Mesothelial cell of epicardium (in vitro differentiated cells): ENCODE measurements at places on chromosomes 12 and 14.
A peak's percentile ranks its signal among the peaks of the same experiment; 100 is the strongest.

GRCh38 chr12:110102255-110102654 lies 21.9 kb upstream of the IFT81 start:
- H3K36me3 ChIP-seq = no peaks in the 10 kb centered on the region
- H3K27ac ChIP-seq = no peak overlapping the region
- H3K27me3 ChIP-seq = no peaks in the 10 kb centered on the region
- DNase-seq = no peak

DNA sequence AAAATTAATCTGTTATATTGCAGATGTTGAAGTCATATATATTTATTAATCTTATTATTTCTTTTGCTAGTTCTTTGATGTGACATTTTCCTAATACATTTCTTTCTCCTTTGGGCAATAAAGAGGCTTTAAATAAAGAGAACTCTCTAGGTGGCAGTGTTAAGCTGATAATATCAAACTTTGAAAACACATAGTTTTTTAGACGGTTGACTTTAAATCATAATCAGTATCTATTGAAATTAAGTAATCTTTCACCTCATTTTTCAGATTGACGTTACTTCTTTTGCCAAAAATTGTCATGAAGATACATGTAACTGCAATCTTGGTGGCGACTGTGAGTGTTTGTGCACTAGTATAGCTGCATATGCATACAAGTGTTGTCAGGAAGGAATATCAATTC lies 130.8 kb upstream of the PTPRQ start:
- no peak for DNase-seq
- H3K27ac ChIP-seq = no peak overlapping the region
- H3K4me1 ChIP-seq = peaks cover 22% of the 10 kb centered on the region
- peaks cover 5% of the 10 kb centered on the region for H3K27me3 ChIP-seq
- no peak overlapping the region for H3K4me3 ChIP-seq
- H3K36me3 ChIP-seq = no peaks in the 10 kb centered on the region

- H3K36me3 ChIP-seq = no peaks in the 10 kb centered on the region
- DNase-seq = no peak
- no peak overlapping the region for H3K4me3 ChIP-seq
- peaks cover 8% of the 10 kb centered on the region for H3K4me1 ChIP-seq
- no peaks in the 10 kb centered on the region for H3K27me3 ChIP-seq
- H3K27ac ChIP-seq = no peak overlapping the region
These were observed 858.2 kb downstream of the VRK1 start for GRCh38 chr14:97655169-97655948.

DNA sequence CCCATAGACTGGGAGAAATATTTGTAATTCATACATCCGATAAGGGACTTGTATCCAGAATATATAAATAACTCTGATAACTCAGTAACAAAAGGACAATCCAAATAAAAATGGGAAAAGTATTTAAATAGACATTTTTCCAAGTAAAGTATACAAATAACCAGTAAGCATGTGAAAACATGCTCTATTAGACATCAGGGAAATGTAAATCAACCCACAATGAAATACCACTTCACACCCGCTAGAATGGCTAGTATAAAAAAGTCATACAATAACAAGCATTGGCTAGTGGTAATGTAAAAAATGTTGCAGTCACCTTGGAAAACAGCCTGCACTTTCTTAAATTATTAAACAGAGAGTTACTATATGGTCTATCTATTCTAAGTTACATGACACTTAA lies 650.7 kb downstream of the C12orf50 start:
- H3K4me3 ChIP-seq = no peak overlapping the region
- H3K27me3 ChIP-seq = no peaks in the 10 kb centered on the region
- DNase-seq = no peak
- H3K27ac ChIP-seq = no peak overlapping the region
- H3K36me3 ChIP-seq = peaks cover 7% of the 10 kb centered on the region

DNA sequence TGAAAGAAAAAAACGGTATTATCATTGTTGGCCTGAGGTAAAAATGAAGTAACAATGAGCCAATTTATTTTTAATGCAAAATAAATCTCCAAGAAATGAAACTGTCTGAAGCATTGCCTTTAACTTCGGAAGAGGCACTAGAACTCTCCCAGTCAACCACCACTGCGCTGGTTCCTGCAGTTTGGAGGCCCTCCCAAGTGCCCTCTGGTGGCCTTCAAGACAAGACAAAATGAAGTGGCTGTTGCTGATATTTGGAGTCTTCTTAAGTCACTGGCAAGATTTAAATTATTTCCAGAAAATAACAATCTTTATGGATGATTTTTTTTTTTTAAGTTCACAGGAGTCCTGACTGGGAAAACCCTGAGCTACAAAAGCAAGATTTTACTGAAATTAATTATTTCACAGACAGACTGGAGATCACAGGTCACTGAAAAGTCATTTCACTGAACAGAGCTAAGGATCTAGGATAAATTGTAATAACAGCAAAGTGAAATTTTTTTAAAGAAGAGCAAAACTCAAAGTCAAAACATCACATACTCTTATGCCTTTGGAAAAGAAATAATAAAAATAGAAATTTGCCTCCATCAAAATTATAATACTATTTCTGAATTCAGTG lies 58.2 kb downstream of the DICER1 start:
- peaks cover 33% of the 10 kb centered on the region for H3K36me3 ChIP-seq
- peaks cover 40% of the 10 kb centered on the region for H3K4me1 ChIP-seq
- peak; percentile 50 for DNase-seq
- no peaks in the 10 kb centered on the region for H3K27me3 ChIP-seq
- peak overlapping the region; percentile 70 for H3K27ac ChIP-seq

GRCh38 chr12:14903386-14904098 lies 17.9 kb upstream of the MGP start:
- peaks cover 45% of the 10 kb centered on the region for H3K4me1 ChIP-seq
- peak overlapping the region; percentile 92 for H3K27ac ChIP-seq
- H3K36me3 ChIP-seq = peaks cover 12% of the 10 kb centered on the region
- DNase-seq = no peak
- no peak overlapping the region for H3K4me3 ChIP-seq
